ENCODE measurements at places on chromosomes 5 and 9.

DNA sequence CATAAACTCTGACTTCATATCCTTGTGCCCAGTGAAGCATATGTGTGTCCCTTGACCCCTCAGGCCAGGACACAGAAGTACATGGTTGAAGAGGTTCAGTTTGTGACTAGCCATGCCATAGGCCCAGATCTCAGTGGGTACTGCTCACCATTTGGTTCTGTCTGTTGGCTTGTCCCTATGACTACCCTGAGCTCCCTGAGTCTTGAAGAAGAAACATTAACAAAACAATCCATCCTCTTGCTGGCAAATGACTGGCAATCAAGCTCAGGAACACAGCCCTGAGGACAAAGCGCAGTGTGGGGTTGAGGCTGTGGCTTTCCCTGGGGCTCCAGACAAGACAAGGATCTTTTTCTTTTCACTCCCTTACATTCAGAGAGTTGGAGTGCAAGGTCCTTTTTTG, 46.3 kb downstream of the TNFAIP8 start:
- DNase-seq, result peak; percentile 73

- DNase-seq, result no peak
These were observed 11.8 kb upstream of the SCGB3A1 start for GRCh38 chr5:180603076-180603594.

- DNase-seq, result no peak
These were observed 17.9 kb upstream of the STRBP start for GRCh38 chr9:123286324-123286723.

DNA sequence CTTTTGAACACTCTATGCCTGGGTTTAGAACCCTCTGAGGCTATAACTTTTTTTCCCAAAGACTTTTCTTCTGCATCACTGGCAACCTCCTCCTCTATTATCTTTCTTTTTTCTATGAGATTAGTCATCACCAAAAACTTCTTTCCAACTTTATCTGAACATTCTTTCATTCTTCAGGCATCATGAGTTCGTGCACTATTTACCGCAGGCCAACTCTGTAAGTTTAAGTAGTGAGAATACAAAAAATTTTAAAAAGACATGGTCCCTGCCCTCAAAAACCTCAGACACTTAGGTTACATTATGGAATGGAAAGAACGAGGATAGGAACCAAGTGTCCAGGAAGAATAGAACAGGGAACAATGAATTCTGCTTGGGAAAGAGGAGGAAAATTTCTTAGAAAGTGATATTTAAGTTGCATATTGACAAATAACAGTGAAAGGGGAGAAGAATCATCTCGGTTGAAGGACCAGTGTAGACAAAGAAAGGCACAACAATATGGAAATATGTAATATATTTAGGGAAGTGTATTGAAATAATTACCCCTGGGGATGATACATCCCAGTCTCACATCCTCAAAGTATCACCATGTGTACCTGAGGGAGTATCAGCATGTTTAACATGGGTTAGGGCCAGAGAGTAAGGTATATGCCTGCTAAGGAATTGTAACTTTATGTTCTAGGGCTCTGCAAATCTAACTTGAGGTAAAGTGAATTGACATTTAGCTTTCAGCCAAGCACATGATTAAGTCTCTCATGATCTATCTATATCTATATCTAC, 196.5 kb upstream of the NREP start:
- DNase-seq, result no peak

- DNase-seq, result no peak
These were observed 1625.5 kb upstream of the CDH6 start for GRCh38 chr5:29568028-29568427.

- no peak for DNase-seq
These were observed 20.1 kb upstream of the SLC25A48 start for GRCh38 chr5:135814316-135814715.

DNA sequence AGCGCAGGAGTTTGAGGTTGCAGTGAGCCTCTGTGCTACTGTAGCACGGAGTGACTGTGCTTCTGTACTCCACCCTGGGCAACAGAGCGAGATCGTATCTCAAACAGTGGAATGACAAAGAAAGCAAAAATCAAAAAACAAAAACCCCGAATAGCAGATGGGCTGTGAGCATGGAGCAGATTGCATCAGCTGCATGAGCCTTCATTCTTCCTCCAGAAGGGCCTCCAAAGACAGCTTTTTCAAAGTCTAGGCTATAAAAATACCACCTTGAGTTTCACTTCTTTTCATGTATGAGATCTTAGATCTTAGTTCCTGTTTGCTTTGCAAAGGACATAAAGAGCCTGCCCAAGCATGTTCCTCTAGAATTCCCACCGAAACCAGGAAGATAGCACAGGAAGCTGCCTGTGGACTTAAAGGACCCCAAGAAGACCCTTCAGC, 15.0 kb upstream of the HSPB3 start:
- no peak for DNase-seq

- DNase-seq, result no peak
These were observed 136.1 kb upstream of the DMAC1 start for GRCh38 chr9:7935681-7936080.

DNA sequence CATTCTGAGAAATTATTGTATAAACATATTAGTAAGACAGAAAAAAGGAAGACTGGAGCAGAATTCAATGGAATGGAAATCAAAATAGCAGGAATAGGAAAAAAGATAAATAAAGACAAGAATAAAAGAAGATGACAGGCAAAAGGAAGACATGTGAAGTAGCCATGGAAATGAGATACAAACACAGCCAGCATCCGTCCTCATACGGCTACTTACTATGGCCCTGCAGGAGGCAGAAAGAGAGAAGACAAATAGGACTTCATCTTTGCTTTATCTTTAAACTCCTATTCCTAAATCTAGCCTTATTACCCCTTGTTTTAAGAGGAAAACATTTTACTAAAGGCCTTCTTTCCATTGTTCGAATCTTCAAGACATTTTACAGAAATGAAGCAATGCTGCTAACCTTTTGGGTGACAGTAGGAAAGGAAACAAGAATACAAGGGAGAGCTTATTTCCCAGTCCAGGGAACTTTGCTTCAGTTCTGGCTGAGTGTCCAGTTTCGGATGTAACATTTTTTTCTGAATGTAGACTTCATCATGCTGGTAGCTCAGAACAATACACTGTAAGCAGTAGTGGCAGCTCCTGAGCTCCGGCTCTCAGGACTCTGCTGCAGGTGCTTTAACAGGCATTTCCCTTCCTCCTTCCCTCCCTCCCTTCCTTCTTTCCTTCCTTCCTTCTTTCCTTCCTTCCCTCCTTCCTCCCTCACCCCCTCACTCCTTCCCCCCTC, 106.4 kb upstream of the SLC12A2 start:
- no peak for DNase-seq

DNA sequence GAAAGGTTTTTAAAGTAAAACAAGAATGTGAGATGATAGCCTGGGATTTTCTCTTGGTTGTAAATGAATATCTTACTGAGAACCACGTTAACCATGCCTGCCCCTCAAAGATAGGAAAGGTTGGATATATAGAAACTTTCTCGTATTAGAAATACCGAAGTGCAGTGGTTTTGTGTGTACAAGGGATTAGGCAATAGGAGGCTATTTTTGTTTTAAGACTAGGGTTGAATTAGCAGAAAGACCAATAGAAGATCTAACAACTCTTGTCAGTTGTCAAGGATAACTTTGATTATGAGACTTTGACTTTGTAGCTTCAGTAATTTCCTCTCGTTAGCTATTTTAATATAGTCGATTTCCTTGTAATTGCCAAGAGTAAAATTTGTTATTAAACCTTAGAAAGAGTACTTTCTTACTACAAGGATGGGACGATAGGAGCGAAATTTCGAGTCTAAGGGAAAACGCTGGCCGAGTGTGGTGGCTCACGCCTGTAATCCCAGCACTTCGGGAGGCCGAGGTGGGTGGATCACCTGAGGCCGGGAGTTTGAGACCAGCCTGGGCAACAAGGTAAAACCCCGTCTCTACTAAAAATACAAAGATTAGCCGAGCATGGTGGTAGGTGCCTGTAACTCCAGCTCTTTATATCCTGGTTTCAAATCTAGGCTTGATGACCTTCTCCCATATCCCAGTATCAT, 838 bp downstream of the POLK start:
- peak; percentile 19 for DNase-seq

DNA sequence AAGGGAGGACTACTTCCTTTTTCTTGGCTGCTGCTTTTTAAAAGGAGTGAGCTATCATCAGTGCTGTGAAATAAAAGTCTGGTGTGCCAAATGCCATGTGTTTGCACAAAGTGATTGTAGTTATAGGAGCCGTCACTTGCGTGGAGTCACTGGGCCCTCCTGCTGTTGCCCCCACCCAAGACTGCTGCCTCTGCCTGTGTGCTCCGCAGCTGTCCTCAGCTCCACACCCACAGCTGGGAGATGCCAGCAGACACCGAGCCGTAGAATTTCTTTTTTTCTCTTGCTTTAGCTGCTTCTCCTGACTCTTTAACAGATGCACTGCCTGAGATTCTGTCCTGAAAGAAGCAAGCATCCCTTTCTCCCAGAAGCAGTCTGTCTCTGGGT, 9.8 kb upstream of the GLE1 start:
- no peak for DNase-seq

- no peak for DNase-seq
These were observed 139.0 kb upstream of the ACTBL2 start for GRCh38 chr5:57621624-57622023.

DNA sequence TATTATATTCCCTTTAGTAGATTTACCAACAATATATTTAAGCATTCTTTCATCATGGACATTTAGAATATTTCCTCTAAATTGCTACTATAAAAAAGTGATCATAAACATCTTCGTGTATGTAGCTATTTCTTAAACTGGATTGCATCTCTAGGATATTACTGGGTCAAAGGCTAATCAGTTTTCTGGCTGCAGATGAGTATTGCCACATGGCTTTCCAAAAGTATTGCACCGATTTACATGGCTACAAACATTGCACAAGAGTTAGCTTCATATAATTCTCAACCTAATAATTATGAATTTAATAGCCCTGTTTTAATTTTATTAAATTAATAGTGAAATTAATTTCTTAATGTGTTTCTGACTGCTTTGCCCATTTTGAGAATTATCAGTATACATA, 183.4 kb downstream of the DMRT2 start:
- DNase-seq, result no peak

GRCh38 chr5:31585166-31585894, 53.2 kb downstream of the C5orf22 start:
- no peak for DNase-seq

- DNase-seq, result no peak
These were observed 49.3 kb upstream of the GNA14 start for GRCh38 chr9:77697238-77697984.

- DNase-seq, result no peak
These were observed 616 bp downstream of the VCAN start for GRCh38 chr5:83472213-83472507.

DNA sequence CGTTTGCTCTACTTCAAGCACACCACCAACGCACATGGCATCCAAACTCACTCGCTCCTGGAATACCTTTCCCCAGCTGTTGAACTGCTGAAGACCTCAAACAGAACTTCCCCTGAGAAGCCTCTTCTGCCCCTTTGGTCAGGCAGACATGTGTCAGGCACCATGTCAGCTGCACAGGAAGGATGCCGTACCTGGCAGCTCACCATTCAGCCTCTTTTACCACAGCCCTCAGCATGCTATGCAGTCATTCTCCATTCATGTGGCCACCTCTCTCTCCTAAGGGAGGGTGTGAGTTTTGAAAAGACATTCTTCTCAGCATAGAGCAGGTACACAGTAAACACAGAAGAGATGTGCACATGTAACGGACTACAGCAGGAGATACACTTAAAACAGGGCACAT, 14.2 kb downstream of the IL4 start:
- no peak for DNase-seq

DNA sequence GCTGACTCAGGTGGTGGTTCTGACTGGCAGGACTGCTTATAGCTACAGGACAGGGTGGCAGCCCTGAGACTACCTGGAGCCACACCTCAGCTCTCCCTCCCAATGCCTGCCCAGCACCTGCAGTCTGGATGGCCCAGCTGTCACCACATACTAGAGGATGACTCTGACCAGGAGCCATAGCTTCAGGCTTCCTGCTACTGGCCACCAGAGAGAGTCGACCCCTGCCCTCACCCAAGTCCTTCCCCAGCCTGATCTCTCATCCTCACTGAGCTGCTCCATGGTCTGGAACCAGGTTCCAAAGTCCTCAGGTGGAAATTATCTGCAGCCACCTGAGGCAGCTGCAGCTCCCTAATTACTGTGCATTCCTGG, 25.6 kb upstream of the TDRD7 start:
- no peak for DNase-seq

DNA sequence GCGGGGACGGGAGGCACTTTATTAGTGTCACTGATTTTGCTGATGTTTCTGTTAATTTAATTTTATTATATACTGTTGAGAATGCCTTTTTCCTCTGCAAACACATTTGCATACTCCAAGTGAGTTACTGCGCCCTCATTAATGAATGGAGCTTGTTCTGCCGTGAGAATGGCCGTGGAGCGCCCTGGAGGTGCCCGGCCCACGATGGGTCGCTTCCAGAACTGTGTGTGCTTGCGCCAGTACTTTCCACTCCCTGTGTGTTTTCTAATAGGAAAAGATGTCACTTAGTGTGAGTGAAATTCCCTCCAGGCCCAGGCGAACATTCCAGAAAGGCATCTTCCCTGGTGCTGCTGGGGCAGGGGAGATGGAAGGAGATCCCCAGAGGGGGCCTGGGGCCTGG, 30.1 kb downstream of the NDUFS6 start:
- no peak for DNase-seq

DNA sequence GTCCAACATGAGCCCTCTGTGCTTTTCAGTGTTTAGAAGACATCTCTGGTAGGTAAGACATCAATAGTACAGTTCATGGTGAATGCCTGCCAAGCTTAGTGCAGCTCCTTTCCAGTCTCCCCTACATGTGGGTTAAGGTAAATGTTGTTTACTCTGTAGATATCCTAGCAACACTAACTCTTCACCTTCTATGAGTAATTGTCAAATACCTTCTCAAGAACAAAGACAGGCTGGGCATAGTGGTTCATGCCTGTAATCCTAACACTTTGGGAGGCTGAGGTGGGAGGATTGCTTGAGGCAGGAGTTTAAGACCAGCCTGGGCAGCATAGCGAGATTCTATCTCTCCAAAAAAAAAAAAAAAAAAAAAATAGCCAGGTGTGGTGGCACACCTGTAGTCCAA, 18.7 kb upstream of the RASGRF2 start:
- no peak for DNase-seq

DNA sequence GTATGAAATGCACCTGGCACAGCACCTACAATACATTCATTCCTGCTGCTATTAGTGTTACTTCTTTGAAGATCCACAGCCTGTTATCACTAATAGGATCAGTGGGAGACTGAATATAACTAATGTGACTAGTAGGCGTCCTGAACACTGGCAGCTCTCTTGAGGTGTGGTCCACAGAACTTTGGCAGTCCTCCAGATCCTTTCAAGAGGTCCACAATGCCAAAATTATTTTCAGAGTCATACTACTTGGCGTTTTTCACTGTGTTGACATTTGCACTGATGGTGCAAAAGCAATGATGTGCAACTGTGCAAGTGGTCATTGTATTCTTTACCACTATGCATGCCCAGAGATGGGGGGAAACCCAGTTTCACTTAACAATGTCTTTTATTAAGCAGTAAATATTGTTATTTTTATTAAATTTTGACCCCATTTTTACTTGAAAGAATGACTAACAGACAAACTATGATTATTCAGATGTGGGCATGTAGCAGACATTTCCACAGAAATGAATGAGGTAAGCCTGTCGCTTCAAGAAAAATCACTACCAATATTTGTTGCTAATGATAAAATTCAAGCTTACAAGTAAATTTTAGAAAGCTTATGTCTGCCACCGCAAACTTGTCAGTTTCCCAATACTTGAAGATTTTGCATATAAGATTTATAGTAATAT, 48.9 kb downstream of the ADRB2 start:
- DNase-seq, result no peak

GRCh38 chr9:95104980-95105379, 212.5 kb downstream of the FANCC start:
- DNase-seq, result no peak
